OCI-LY7 (cell line): ENCODE measurements at places on chromosomes 3 and 15.

GRCh38 chr3:156762631-156763185 is 63.4 kb upstream of the LEKR1 start:
- no peak for DNase-seq

- DNase-seq: no peak
Observed at GRCh38 chr15:100705841-100706240, 103.5 kb downstream of the ASB7 start.

- no peak for DNase-seq
Observed at GRCh38 chr3:123318374-123318773, 116.6 kb downstream of the SEC22A start.

DNA sequence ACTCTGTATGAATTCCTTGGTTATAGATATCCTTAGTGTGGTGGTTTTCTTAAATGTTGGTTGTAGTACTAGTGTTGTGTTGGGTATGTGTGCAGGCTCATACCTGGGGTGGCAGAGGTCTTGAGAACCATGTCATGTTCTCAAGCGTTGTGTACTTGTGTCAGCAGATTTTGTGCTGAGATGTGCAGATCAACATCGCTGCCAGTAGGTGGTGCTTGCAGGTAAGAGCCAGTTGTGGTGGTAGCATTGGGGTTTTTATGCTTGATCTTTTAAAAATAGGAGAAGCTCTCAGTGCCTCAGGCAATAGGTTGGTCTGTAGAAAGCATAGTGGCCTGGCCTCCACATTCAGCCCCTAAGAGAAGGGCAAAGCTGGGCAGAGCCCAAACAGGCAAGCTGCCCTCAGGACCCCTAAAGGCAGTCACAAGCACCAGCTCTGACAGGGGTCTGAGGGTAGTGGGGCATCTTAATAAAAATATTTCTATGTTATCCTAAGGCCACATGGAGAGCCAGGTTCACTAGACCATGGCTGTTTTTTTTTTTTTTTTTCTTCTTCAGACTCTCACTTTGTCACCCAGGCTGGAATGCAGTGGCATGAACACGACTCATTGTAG is 164.0 kb downstream of the IL20RB start:
- DNase-seq: peak; percentile 46

DNA sequence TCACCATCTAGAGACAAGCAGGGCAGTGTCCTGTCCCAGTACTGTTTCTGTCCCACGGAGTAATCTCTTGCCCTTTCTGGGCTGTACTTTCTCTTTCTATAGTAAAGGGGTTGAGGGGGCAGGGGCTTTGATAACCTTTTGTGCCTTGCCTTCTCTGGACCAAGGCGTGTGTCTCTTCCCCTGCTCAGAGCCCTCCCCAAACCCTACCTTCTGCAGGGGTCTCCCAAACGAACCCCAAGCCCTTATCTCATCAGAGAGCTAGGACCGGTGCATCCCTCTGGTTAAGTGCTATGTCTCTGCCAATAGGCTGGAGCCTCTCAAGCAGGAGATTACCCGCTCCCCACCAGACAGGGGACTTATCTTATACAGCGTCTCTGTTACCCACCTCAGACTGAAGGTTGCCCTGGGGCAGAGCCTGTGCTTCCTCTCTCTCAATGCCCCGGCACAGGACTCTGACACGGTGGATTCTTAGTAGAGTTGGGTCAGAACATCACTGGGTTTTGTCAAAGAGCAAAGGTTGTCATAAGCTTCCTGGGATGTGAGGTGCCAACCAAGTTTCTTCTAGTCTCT is 2.9 kb downstream of the PLEKHO2 start:
- peak; percentile 56 for DNase-seq

- DNase-seq: no peak
Observed at GRCh38 chr3:17799312-17799711, 56.9 kb upstream of the TBC1D5 start.

- no peak for DNase-seq
Observed at GRCh38 chr3:16203031-16203430, 28.6 kb downstream of the GALNT15 start.

- no peak for DNase-seq
Observed at GRCh38 chr3:172185907-172186306, 146.5 kb downstream of the FNDC3B start.

DNA sequence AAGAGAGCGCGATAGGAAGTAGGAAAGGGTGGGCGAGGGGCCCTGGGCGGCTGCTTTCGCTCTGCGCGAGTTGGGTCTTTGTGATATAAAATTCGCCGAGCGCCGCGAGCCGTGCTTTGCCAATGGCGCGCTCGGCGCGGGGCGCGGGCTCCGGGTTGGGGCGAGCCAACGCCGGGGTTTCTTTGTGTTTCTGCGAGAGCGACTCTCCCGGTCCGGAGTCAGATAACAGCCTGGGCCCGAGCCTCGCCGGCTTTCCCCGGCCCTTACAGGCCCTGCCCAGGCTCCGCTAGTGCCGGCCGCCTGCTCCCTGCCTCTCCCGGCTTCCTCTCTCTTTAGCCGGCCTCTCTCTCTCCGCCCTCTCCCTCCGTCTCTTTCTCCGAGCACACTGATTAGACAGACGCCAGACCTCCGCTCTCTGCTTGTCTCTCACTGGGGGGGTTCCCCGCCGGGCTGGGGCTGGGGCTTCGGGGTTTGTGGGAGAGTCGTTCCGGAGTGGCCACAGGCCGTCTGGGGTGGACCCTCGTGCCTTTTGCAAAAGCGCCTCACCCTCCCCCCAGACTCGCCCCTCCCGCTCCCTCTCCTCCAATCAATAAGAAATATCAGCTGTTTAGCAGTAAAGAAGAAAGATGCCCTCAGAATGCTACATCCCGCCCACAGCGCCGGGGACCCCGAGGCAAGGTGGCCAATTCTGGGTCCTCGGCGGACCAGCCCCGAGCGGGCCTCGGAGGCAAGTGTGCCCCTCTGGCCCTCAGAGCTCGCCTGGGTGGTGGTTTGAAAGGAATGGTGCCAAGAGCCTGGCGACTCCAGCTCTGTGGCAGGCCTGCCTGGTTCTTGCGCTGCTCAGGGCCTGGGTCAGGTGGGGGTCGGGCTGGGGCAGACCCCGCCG is 2.9 kb downstream of the NR2F2 start:
- no peak for DNase-seq

DNA sequence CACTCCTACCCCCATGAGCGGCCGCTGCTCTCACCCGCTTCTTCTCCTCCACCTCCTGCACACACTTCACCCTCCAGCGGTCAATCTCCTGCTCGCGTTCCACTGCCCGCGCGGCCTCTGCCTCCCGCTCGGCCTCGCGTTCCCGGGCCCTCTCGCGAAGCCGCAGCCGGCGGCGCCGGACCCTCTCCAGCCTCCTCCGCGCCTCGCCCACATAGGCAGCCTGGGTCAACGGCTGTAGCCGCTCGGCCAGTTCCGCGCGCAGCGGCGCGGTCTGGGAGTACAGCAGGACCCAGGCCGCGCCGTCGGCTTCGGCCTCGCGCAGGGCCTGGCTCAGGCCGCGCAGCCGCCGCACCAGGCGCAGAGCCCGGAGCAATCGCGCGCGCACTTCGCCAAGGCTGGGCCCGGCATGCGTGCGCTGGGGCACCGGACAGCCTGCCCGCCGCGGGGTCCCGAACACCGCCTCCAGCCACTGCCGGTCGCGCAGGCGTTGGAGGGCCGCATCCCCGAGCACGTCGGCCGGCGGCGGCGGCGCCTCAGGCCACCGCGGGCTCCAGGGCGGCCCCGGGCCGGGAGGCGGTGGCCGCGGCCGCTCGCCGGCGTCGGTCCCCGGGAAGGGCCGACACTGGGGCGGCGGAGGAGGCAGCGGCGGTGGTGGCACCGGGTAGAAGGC is 595 bp downstream of the PDCD7 start:
- DNase-seq: peak; percentile 68

DNA sequence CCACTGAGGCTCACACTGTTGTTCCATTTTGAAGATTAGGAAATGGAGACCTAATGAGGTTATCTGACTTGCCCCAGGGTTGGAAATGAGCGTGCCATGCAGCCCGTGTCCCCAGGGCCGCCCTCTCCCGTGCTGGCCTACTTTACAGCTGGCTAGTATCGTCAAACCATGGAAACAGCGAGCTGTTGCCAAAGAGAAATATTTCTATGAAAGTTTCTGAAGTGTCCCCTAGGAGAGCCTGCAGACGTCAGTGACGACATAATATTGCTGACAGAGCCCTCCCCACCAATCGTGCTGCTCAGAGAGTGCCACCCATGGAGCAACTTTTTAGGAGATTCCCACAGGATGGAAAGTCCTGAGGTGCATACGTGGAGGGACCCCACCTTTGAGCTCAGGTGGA is 11.2 kb upstream of the FAM174B start:
- no peak for DNase-seq

- no peak for DNase-seq
Observed at GRCh38 chr15:62966294-62967078, 76.1 kb upstream of the TPM1 start.

- DNase-seq: no peak
Observed at GRCh38 chr3:14440531-14441239, 38.3 kb downstream of the SLC6A6 start.

DNA sequence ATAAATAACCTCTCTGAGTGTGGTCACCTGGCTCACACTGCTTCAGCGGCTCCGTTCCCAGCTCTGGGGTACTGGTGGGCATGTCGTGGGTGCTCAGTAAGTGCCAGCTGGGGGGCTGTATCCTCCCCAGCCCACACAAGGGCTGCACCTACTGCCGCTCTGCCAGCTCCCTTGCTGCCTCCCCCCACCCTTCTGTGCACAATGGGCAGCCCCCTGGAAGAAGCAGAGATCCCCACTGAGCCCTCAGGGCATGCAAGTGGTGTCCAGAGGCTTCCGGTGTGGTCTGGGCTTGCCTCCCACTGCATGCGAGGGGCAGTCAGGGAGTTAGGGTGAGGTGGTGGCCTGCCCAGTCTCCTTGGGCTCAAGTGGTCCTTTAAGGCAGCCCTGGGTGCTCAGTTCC is 58.3 kb upstream of the TRPM1 start:
- DNase-seq: no peak

- no peak for DNase-seq
Observed at GRCh38 chr3:50015918-50016317, 72.8 kb upstream of the RBM5 start.

GRCh38 chr3:24145481-24145880 is 200.4 kb downstream of the NR1D2 start:
- no peak for DNase-seq

DNA sequence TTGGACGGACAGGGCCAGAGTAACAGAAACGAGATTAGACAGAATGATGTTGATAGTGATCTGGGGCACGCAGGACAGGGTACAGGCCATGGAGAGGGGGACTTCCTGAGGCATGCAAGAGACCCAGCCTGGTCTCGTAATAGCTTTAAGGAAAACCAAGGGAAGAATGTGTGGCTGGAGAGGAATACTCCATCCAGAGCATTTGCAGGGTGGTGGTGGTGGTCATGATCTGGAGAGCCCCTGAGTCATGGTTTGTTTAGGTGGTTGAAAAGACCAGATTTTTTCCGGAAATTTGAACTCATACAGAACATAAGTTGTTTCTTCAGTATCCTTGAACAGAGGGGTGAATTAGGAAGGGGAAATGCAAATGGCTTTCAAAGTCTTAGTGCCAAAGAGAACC is 138.5 kb downstream of the DUT start:
- DNase-seq: no peak

GRCh38 chr3:192564611-192565010 is 162.7 kb downstream of the FGF12 start:
- DNase-seq: no peak

- DNase-seq: no peak
Observed at GRCh38 chr3:170947018-170947769, 38.8 kb upstream of the EIF5A2 start.

DNA sequence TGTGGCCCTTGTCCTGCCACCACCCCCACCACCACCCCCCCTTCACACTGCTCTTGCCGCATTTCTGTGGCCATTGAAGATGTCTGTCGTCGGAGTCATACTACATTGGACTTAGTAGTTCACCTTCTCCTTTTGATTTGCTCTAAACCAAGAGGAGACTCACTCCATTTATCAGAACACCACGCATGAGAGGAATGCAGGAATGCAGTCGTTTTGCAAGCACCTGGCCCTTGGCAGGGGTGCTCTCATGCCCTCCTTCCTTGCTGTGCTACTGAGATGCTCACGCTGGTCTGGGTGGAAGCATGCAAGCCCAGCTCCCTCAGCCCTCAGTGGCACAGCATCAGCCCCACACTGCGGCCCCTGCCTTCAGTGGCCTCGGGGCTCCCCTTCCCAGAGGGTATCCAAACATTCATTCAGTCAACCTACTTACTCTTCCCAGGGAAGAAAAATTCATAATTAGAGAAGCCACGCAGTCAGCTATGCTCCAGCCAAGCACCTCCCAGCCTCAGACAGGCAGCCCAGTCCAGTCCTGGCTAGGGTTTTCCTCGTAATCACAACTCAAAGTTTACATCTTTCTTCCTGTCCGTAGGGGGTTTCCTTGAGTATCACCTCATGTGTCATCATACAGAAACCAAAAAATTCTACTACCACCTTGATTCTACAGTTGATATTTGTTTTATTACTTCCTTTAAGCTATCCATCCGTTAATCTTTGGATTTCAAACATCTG is 520.0 kb downstream of the GABRG3 start:
- DNase-seq: no peak

GRCh38 chr15:59199626-59200465 is 6.8 kb upstream of the LDHAL6B start:
- no peak for DNase-seq

DNA sequence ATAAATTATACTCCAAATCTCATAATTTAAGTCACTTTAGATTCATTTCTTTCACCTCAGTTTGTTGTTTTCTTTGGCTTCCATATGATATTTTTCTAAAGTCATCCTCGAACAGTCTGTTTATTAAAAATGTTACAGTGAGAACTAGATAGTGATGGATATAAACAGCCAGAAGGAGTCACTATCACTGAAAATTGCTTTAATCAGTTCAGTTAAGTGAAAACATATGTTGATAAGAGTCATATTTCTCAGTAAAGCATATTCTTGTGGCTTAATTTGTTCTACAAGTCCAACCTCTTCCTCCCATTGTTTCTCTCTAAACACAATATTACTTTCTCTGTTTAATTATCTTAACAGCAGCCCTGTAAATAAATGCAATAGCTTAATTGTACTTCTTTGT is 427.5 kb upstream of the ALCAM start:
- no peak for DNase-seq

DNA sequence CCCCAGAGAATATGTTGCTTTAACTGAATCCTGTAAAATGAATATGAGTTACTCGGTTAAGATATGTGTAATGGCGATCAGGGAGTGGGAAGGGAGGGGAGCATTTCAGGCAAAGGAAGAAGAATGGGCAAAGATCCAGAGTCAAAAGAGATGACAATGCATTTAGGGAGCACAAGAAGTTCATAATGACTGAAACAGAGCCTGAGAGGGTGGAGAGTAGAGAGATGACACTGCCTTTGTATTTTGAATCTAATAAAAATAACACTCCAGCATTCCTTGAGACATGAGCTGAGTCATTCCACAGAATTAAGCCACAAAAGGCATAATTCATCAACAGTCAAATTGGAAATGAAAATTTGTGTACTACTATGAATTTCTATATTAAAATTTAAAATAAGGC is 105.3 kb upstream of the PEX5L start:
- no peak for DNase-seq
